Skin of body (tissue), 3 donors: ENCODE measurements at places on chromosomes 12 and 14.

- DNase-seq: no peak
These were observed 12.6 kb upstream of the TTC7B start for GRCh38 chr14:90828642-90829487.

DNA sequence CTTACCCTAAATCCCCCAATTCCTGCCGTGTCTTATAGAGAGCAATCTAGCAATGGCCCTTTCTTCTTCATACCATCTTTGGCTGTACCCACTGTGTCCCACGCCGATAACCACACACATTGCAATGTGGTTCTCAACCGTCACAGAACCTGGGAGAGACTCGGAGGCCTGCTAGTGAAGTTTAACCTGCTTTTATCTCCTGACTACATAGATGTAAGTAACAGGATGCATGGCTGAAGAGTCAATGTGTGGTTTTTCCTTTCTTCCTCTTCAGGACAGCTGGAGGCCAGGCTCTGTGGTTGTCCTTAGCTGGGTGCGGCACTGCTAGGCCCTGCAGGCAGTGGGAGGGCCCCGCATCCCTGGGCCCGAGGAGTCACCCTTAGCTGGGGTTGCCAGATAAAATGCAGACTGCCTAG lies 51.3 kb downstream of the ZNF664 start:
- DNase-seq: no peak

DNA sequence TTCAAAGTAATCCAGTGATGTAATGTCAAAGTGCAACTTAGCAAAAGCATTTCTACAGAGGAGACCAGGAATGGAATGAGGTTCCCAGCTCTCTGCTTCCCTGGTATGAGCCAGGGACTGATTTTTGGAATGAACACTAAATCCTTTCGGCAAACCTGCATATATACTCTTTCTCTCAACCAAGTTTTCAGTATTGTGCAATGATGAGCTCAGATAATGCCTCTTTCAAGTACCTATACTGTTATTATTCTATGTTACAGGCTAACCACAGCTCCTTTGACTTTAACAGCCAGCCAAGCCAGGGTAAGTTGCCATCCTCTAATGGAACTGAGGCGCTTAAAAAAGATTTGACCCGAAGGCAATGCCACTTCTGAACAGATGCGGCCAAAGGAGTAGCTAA lies 104.9 kb upstream of the FSCB start:
- DNase-seq: no peak

DNA sequence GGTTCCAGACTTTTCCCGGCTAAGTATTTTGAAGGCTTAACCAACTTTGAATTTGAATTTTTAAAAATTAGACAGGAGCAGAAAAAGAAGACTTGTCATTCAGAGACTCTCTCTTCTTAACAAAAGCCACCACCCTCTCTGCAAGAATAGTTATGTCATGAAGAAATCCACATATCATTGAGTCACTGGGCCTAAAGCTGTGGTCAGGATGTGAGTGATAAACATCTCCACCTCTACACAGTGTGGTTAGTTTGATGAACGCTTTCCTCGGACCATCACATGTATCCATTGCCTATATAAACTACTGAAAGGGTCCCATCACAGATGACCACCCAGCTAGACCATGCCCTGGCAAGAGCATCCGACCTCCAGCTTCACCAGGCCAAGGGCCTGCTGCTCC lies 226.1 kb downstream of the KSR2 start:
- DNase-seq: no peak

DNA sequence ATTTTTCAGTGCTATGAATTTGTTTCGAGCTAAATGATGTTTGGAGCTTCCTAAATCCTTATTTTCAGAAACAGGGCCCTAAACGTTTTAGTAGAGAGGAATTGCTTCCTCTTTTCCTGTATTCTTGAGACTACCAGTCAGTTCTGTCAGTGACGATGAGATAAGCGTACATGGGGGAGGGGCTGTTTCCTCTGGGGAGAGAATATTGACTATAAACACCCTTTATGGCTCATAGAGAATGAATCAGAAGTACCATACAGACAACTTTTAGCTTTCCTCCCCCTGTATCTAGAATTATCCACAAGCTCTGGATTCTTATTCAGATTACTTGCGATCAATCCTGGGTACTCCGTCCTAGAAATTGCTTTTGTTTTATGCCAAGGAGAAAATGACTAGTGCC lies 5.1 kb downstream of the TBK1 start:
- DNase-seq: no peak

- DNase-seq: no peak
These were observed 6.5 kb upstream of the PRIMA1 start for GRCh38 chr14:93794756-93795155.

GRCh38 chr14:61368781-61369453 lies 47.5 kb downstream of the PRKCH start:
- no peak for DNase-seq

GRCh38 chr14:20386276-20386855 lies 26.9 kb downstream of the TEP1 start:
- no peak for DNase-seq

DNA sequence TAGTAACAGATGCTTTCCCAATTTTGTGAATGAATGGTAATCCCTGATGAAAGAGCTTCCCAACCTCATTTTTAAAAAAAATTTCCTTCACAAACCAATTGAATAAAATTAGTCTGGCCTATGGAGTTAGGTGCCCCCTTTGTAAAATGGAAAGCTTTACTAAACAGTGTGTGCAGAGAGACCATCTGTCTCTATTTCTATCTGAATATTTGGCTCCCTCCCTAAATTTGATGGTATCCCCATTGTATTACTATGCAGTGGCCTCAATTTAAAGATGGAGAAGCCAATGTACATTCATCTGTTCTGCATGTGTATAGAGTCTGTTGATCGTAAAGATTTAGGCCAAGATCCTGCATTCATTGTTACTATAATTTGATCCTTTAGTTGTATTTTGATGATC lies 397.7 kb upstream of the RGS6 start:
- peak; percentile 57 for DNase-seq

DNA sequence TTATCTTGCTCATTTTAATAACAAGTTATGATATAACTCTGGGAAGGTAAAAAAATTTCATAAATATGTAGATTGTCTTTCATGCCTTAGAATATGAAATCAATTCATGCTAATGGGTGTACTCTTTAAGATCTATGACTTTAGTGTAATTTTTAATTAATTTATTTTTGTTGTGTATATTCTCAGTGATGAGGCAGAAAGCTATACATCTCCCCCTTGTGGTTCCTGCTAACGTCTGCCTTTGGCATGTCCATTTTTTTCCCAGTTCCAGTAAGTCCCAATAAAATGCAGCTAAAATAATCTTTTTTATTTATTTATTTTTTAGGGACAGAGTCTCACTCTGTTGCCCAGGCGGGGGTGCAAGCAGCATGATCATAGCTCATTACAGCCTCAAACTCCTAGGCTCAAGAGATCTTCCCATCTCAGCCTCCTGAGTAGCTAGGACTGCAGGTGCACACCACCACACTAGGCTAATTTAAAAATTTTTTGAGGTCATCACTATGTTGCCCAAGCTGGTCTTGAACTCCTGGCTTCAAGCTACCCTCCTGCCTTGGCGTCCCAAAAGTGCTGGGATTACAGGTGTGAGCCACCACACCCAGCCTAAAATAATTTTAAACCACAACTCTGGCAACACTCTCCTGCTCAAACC lies 3.3 kb upstream of the CHURC1 start:
- no peak for DNase-seq

DNA sequence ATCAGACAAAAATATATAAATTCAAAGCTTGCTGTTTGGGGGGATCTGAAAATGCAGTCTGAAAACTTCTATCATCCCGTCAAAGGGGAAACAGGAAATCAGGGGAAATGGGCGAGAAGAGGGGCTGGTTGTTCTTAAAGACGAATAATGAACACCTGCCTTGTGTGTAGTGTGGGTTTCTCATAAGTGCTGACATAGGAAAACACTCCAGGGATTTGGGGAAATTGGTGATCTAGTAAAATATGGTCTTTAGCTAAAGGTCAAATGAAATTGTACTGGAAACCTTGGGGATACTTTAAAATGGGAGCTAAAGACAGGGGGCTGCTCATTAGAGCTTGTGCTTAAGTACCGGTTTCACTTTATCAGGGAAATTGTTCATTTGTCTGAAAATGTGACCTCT lies 39.6 kb upstream of the PIK3C2G start:
- no peak for DNase-seq

- no peak for DNase-seq
These were observed 80.6 kb downstream of the PRKAB1 start for GRCh38 chr12:119748497-119748896.

DNA sequence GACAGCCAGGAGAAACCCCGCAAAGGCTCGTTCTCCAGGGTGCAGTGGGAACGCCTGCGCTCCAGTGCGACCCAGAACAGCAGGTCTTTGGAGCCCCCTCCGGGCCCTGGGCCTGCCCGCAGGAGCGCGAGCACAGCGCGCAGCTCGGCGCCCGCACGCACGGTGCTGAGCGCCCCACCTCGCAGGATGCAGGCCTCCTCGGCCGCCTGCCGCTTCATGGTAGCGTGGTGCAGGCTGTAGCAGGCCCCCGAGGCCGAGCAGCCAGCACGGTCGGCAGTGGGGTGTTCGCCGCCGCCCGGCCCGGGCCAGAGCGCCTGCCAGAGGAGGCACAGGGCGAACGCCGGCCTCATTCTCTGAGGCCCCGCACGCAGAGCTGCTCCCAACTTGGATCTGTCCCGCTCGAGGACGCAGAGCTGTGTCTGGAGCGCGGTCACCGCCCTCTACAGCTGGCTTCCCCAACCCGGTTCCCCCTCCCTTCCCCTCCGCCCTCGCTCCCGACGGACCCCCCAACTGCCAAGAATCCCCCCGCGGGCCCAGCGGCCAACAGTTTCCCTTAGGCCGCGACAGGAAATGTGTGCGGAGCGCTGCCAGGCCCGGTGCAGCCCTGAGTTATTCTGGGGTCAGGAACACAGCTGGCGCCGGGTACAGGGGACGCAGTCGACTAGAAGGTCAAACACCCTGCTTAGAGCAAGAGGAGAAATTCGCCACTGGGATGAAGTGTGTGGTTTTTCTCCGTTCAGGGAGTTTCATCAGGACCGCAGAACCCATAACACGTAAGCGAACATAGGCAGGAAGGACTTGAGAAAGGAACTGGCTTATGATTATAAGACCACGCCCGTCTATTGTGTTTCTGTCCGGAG lies at the start of gene CLEC14A:
TSS of gene CLEC14A (minus strand) at position 421 of the 860 bp plus-strand sequence. CDS start at position 350, 71 bp downstream.
- peak; percentile 85 for DNase-seq

GRCh38 chr12:124902916-124903315 lies 11.5 kb downstream of the UBC start:
- no peak for DNase-seq

DNA sequence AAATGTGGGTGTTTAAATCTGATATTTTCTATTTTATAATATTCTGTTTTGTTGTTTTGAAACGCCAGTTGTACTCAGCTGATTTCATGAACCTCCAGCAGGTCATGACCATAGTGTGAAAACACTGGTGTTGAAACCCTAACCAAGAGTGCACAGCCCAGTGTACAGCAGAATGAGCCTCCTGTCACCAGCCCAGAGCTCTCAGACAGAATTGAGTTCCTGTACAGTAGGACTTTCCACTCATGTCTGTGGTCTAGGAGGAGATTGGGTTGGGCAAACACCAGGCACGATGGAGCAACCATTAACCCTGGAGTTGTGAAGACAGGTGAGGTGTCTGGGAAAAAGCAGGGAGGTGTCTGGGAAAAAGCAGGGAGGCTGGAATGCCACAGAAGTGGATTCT lies 908.8 kb downstream of the VRK1 start:
- DNase-seq: no peak
